ENCODE measurements at places on chromosomes 2 and 18.

- DNase-seq: peak; percentile 67
Observed at GRCh38 chr2:197803033-197803444, 1.4 kb upstream of the PLCL1 start.

GRCh38 chr2:127762846-127763245 lies 48.1 kb downstream of the WDR33 start:
- no peak for DNase-seq

DNA sequence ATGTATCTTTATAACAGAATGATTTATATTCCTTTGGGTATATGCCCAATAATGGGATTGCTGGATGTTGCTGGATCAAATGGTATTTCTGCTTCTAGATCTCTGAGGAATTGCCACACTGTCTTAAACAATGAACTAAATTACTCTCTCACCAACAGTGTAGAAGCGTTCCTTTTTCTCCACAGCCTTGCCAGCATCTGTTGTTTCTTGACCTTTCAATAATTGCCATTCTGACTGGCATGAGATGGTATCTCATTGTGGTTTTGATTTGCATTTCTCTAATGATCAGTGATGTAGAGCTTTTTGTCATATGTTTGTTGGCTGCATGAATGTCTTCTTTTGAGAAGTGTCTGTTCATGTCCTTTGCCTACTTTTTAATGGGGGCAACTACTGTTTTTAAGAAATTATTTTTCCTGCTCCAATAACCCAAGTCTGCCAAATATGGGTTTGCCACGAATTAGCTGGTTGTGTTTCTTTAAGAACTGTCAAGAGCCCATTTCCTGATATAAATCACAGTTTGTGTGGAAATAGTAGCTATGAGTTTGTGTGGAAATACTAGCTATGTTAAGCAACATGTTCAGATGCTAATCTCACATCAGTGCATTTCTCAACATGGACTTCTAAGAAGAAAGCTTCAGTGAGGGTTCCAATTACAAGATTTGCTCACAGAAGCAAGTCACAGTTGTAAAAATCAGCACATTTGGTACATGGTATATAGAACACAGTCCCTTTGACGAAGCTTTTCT lies 259.4 kb downstream of the ANAPC1 start:
- DNase-seq: no peak

DNA sequence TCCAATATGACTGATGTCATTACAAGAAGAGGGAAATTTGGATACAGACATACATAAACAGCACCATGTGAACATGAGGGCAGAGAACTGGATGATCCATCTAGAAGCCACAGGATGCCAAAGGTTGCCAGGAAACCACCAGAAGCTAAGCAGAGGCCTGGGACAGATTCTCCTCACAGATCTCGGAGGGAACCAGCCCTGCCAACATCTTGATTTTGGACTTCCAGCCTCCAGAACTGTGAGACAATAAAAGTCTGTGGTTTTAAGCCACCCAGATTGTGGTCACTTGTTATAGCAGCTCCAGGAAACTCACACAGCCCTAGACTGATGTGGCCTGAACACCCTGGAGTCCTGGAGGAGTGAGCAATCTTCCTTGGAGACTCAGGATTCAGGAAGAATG lies 351.6 kb downstream of the EIPR1 start:
- no peak for DNase-seq

DNA sequence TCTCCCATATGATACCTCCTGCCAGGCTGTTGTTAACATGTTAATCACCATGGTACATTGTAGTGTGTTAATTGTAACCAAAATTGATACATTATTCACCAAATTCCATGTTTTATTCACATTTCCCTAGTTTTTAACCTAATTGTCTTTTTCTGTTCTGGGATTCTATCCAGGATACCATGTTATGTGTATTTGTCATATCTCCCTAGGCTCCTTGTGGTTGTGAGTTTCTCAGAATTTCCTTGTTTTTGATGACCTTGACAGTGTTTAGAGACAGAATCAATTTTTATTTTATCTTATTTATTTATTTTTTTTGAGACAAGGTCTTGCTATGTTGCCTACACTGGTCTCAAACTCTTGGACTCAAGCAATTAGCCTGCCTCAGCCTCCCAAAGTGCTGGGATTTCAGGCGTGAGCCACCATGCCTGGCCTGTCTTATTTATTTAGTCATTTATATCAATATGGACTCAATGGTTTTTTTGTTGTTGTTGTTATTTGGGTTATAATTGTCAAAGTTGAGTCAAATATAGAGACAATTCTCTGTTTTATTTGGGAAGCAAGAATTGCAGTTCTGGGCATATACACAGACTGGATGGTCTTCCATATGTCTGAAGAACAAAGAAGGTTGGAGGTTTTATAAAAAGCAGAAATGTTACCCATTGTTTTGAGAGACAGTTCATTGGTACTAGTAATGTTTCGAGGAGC lies 42.6 kb downstream of the INPP4A start:
- no peak for DNase-seq

- peak; percentile 65 for DNase-seq
Observed at GRCh38 chr18:11741505-11742145, 52.6 kb downstream of the GNAL start.

DNA sequence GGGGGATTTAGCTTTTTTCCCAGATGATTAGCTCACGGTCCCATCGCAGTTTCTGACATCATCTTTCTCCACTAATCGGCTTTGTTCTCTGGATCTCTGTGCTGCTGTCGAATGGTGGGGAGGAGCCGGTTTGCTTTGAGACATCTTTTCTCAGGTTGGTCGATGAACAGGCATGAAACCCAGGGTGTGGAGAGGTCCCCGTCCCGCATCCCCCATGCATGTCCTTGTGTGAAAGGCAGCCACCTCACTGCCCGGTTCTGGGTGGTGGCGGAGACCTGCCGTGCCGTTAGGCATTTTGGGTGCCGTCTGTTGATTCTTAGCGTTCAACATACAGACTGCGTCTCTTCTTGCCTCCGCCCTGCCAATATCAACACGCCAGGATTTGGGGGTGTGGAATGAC lies 57.8 kb downstream of the CTDP1 start:
- no peak for DNase-seq

- no peak for DNase-seq
Observed at GRCh38 chr2:168203762-168204693, 43.4 kb downstream of the STK39 start.

DNA sequence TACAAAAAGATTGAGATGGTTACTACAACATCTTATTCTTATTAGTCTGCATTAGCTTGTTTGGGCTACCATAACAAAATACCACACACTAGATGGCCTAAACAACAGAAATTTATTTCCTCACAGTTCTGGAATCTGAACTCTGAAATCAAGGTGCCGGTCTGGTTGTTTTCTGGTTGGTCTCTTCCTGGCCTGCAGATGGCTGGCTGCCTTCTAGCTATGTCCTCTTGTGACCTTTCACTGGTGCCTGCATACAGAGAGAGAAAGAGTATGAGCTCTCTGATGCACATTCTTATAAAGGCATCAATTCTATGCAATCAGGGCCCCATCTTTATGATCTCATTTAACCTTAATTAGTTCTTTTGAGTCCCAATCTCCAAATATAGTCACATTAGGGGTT lies 696.5 kb downstream of the TDRD15 start:
- no peak for DNase-seq

- DNase-seq: no peak
Observed at GRCh38 chr2:134189009-134189720, 64.7 kb upstream of the MGAT5 start.

- no peak for DNase-seq
Observed at GRCh38 chr2:7849027-7849426, 832.8 kb upstream of the ID2 start.

- DNase-seq: no peak
Observed at GRCh38 chr18:36692371-36692770, 136.4 kb downstream of the TPGS2 start.

- DNase-seq: no peak
Observed at GRCh38 chr2:8447610-8448221, 234.1 kb upstream of the ID2 start.

GRCh38 chr2:33924586-33925169 lies 325.6 kb upstream of the FAM98A start:
- no peak for DNase-seq

- DNase-seq: peak; percentile 71
Observed at GRCh38 chr2:128754246-128754724, 435.6 kb upstream of the HS6ST1 start.

Measured in GM20000 (cell line).